ENCODE measurements at places on chromosomes 11 and 22.

DNA sequence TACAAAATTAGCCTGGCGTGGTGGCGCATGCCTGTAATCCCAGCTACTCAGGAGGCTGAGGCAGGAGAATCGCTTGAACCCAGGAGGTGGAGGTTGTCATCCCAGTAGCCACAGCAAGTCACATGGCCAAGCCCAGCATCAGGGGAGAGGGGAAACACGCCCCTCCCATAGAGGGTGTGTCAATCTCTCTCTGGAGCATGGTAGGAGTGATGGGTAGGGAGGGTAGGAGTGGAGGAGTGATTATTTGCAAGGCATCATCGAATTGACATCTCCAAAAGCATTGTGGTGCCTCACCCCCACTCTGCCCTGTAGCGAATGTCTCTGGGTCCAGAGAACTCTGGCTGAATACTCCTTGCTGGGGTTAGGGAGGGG, 6.1 kb upstream of the SSTR3 start:
- DNase-seq: no peak

DNA sequence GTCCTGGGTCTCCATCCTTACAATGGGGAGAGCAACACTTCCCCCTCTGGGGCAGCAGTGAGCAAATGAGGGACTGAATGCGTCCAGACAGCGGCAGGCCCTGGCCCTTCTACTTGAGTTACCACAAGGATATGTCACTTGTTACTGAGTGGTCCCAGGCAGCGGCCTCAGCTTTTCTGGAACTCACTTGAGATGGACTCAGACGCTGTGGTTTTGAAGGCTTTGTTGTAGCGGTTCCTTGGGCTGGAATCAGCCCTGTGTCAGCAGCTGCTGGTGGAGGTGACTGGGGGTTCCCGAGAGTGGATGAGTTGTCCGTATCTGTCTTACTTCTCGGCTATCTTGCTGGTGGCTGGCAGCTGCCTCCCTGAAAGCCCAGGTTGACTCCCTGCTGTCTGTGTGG, 77.0 kb downstream of the MICAL2 start:
- DNase-seq: no peak

GRCh38 chr11:17839450-17839849, 104.9 kb downstream of the KCNC1 start:
- no peak for DNase-seq

- no peak for DNase-seq
Measured at GRCh38 chr11:126592496-126593410, 237.3 kb downstream of the ST3GAL4 start.

DNA sequence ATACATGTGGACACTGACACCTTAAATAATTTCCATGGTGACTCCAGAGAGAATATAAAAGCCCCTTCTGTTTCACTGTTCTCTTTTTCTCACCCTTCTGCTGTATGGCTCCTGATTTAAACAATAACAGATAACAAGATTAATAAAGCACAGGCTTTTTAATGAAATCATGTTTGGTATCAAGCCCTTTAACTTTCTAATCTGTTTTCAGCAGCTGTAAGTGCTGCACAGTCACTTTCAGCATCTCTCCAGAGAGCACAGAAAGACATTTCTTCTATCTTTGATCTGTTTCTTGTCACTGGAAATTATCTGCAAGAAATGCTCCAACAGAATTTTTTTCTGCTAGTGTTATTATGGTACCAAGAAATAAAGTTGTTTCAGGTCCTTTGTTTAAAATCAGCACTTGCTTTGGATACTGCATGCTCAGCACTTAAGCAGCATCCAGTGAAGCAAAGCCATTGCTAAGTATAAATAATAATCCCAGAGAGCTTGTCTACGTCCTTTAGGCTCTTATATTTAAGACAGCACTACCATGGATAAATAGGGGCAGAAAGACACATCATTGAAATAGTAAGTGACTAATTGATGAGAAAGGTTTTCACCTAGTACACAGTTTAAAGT, 134.2 kb upstream of the CARD18 start:
- no peak for DNase-seq

GRCh38 chr11:57638005-57638781, 11.5 kb downstream of the YPEL4 start:
- DNase-seq: no peak

GRCh38 chr11:11449327-11449726, 96.3 kb upstream of the CSNK2A3 start:
- no peak for DNase-seq

DNA sequence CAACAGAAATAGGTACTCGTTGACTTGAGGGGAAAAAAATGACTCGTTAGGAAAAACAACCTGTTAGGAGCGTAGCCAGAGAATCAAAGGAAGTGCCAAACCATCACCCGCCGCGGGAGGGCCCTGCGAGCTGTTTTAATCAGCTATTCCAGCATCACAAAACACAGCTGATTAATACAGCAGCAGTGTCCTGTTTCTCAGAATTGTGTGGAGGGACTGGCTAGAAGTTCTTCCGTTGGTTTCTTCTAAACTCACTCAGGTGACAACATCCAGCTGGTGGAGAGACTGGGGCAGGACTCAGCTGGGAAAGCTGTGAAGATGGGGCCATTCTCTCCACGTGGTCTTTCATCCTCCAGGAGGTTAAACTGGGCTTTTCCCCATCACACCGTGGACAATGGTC, 28.0 kb downstream of the HSPA8 start:
- DNase-seq: no peak

DNA sequence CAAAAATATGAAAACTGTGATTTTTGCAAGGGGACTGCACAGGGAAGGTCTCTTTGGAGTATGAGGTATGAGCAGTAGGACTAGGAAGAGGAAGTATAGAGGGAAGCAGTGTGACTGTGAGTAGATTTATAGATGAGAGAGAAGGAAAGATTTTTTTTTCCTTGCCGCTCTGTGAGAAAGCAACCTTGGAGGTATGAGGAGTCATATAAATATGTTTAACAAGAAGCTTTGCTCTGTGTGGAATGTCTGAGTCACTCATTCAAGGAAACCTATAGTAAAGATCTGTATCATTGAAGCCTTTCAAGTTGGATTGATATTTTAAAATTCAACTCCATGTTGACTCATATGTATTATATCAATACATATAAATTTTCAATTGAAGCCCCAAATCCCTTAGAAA, 26.2 kb downstream of the DNHD1 start:
- no peak for DNase-seq

DNA sequence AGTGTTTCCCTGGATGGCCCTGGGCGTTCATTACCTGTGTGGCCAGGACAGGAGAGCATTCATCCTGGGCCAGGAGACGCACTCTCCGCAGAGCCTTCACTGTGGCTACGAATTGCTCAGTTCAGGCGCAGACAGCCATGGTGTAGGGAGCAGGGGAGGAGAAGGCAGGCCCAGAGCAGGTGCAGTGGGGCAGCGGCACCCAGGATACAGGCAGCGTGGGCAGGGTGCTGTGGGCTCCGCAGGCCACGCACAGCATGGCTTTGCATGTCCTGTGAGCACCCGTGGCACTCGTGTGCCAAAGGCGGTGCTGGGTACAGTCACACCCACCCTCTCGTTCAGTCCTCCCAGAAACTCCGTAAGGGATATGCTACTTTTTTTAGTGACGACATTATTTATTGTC, 124.2 kb upstream of the B3GAT1 start:
- DNase-seq: no peak

GRCh38 chr11:50080256-50080655, 47.6 kb downstream of the OR4C45 start:
- no peak for DNase-seq

DNA sequence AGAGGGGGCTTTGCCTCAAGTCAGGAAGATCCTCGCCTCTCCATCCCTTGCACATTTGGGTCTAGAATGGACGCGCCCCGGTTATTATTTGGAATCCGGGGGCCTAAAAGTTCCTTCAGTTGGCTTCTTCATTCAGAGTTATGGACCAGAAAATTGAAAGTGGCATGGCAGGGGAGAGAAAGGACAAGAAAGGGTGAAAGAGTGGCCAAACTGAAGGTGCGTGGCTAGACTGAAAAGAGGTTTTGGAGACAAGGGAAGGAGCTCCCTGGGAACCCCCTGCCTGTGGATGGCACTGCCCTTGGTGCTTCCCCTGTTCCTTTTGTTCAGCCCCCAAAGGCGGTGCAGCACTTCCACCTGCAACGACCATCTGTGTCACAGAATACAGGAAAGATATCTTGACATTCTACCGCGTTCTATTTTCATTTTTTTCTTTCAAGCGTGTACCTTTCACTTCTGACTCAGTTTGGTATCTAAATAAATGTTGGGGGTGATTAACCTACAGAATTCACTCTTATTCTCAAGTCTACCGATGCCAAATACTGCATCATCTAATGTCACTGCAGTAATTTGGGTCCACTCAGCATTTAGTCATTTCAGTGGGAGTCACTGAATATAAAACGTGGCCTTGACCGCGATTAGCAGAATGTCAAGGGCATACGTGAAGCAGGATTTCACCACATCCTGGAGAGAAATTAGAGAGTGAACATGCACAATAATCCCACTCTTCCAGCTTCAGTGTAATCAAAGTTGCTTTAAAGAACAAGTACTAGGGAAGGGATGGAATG, 88.1 kb upstream of the ARHGAP32 start:
- no peak for DNase-seq

DNA sequence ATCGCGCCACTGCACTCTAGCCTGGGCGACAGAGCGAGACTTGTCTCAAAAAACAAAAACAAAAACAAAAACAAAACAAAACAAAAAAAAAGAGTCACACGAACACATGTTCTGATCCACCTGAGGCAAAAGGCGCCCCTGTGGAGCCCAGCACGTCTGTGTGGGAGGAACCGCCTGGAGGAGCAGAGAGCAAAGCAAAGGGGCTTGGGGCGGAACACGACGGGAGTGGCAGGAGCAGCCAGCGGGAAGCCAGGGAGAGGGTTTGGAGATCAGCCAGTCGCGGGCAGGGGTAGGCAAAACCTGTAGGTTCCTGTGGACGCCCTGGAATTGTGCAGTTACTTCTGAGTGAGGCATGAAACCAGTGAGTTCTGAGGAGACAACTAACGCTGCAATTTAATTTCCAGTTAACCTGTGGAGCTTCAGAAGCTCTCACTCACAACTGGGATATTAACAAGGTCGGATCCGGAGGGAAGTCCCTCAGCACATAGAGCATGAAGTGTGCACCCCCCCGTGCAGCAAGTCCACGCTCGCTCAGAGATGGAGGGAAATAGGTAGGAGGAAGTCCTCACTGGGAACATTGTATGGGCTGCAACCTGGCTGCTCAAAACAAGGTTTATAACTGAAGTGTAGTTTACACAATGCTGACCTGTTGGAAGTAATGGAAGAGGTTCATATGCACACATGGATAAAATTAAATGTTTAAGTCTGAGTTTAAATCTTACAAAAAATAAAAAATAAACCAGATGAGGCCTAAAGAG, 13.2 kb upstream of the USP18 start:
- no peak for DNase-seq
